ENCODE measurements at places on chromosomes 12 and 14. TPM values are rescaled to one million over a fixed set of nuclear protein-coding genes. Genes with fewer than 3 reads are reported as not detected.

DNA sequence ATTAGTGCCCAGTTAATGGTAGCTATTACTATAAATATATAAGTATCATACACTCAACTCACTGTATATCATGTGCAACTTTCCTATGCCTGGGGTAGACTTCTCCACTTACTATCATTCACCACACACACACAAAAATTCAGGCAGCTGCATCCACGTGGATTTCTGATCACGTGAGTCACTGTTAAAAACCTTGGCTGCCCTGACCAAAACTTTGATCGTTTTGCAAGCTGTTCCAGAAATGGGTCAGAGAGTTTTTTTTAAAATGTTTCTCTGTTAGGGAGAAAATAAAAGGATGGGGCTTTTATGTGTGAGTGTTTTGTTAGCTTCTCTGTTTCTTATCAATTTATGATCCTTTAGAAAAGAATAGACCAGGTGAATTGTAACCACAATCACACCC is 198.2 kb upstream of the CNOT2 start:
- DNase-seq, result no peak

The IL26 gene
- not detected for polyA plus RNA-seq

DNA sequence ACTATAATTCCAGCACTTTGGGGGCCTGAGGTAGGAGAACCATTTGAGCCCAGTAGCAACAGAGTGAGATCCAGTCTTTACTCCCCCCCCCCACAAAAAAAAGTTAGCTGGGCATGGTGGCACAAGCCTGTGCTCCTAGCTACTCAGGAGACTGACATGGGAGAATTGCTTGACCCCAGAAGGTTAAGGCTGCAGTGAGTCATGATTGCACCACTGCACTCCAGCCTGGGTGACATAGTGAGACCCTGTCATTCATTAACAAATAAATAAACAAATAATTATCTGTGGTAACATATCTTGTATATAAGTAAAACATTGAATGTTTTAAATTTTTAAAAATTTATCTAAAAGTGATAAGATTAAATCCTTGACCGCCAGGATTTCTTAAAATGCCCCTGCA is 4.8 kb downstream of the ENTPD5 start:
- DNase-seq, result no peak

- peak; percentile 28 for DNase-seq
Observed at GRCh38 chr12:94628819-94629472, 21.4 kb downstream of the TMCC3 start.

All from brain (organoid and tissue), 16 donors.